ENCODE measurements at places on chromosomes 7 and 10.

DNA sequence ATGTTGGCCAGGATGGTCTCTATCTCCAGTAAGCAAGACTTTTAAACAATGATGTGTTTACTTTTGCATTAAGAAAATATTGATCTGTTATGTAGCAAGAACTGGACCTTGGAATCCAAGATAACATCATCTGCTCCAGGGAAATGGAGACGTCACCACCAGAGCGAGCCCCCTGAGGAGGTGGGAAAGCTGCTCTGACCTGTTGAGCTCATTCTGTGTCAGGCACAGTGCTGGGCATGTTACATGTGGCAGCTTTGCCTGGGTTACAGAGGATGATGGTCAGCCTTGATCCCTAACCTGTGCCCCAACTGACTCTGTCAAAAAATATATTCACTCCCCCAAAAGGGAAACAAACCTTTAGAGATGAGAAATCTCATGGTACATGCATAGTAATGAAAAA, 436.3 kb downstream of the SORCS1 start:
- DNase-seq, result no peak

DNA sequence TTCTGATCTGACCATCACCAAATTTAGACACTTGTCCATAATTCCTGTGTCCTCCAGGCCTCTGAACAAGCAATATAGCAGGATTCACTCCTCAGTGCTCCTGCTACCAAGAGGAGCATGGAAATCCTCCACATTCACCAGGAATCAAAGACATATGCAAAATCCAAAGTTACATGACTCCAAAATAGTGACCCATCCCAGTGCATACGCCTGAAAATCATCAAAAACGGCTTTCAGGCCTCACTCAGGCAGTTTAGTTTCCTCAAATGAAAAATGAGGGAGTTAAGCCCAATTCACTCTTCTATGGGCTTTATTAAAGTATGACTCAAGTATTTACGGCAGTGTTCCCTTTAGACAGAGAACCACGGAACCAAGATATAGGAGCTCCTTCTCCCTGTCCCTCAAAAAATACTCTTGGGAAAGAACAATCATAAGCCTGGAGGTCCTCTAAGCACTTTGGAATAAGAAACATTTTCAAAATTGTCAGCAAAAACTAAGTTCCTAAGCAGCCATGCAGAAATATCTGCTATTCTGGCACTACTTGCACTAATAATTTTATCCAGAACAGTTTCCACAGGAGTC, 240.7 kb downstream of the PARD3 start:
- DNase-seq, result no peak

GRCh38 chr10:82628373-82628772, 753.4 kb downstream of the NRG3 start:
- no peak for DNase-seq

DNA sequence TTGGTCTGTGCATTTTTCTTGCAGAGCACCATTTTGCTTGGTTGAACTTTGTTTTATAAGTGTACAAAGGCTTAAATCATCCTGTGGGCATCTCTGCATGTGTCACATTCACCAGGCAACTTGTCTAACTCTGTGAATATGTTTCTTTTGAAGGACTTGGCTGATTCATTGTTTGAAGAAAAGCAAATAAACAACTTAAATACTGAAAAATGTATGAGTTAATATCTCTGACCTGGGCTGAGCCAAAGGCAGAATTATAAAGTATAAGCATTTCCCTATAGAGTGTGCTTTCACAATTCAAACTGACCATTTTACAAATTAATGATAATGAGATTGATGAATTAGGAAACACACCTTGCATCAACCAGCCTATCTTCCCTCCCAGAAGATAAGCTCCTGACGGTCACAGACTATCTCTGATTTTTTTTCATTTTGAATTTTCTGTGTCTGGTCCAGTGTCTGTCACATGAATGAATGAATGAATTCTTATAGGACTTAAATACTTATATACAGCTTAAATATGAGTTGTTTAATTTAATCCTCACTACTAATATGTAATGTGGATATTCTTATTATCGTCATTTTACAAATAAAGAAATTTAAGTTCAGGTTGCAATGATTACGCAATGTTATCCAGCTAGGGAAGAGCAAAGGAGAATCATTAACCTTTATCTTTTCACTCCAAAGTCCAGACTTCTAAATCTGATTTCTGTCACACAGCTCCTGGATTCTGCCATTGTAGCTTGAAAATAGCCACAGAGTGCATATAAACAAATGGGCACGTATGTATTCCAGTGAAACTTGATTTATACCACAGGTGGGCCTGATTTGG, 182.0 kb upstream of the PHYHIPL start:
- no peak for DNase-seq

GRCh38 chr7:157938211-157938610, 601.4 kb downstream of the DNAJB6 start:
- DNase-seq, result no peak

GRCh38 chr7:81638198-81638597, 131.6 kb downstream of the HGF start:
- DNase-seq, result no peak

GRCh38 chr7:158080899-158081445, 506.7 kb downstream of the PTPRN2 start:
- no peak for DNase-seq

DNA sequence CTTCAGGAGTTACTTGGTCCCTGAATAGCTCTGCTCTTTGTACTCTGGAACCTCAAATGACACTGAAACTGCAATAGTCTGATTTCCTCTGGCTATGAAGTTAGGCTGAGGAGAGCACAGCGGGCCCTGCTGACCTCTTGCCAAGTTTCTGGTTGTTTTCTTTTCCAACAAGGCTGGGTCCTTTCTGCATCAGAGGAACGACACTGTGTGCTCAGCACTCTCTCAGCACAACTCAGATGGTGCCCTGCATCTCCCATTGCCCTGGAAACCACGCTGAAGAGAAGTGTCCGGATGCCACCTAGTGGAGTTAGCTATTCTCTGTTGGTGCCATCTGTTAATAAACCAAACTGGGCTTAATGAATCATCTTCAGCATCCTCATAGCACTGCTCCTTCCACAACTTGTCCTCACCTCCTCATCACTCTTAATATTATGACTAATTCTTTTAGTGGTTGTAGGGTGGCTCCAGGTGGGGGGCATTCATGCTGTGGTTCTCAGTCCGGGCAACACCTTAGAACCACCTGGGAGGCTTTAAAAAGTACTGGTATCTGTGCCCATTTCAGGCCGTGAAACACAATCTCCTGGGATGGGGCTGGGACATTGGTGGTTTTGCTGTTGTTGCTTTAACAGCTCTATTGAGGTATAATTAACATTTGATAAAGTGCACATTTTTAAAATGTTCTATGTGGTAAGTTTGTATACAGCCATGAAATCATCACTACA, 8.2 kb upstream of the EFCAB10 start:
- peak; percentile 61 for DNase-seq

DNA sequence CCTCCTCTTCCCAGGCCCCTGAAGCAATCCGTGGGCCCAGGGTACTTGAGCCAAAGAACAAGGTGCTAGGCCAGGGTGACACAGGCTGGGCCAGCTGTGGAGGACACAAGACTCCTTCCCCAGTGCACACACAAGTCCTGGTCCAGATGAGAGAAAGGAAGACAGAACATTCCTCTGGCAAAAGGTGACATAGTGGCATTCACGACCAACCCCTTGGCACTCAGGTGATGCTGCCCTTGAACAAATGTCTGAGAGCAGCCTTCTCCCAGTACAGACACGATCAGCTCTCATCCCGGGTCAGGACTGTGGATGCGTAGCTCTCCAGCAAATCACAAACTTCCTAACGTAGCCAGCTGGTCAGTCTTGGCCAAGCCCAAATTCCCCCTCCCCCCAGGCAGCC, 118.5 kb downstream of the OAT start:
- no peak for DNase-seq

DNA sequence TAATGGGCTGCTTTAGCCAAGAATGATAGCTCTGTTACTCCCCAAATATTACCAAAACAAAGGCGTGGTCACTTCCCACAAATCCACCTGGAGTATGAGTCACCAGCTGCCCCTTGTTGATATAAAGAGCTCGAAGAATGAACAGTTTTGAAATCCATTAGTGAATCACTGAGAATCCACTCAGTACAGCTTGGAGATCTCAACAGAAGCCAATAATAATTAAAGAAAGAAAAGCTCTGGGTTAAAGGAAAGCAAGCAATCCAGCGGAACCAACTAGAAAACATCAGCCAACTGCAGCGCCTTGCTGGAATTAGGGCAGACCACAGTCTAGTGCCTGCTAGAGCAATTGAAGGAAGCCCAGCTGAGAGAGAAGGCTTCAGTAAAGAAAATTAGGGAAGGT, 576.0 kb upstream of the C7orf33 start:
- no peak for DNase-seq

DNA sequence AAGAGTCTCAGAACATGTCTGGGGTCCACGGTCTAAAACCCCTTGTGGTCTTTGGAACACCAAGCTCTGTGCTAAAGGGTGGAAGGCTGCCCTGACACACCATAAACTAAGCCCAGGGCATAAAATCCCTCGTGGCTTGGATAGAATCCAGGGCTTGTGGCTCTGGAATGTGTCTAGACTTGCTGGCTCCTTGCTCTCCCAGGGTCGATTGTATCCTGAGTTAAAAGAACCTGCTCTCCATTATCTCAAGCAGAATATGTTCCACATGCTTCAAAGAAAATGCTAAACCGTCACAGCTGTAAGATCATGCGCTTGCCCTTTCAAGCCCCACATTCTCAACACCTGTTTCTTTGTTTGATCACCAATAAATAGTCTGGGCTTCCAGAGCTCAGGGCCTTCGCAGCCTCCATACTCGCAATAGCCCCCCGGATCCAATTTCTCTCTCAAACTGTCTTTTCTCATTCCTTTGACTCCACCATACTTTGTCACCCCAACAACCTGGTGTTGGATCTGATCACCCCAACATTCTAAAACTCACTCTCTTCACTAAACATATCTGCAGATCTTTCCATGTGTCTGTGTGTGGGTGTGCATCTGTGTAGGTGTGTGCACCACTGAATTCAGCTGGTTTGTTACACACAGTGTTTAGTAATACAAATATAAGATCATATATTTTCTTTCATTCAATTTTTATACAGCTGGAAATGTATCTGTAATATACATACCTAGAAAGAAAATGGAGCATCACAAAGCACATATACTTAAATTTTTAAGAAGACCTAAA, 238.5 kb downstream of the ZMYND11 start:
- DNase-seq, result no peak

- DNase-seq, result peak; percentile 19
These were observed at the start of gene MLXIPL for GRCh38 chr7:73623798-73624668. TSS of gene MLXIPL (minus strand) at chr7:73624522. CDS start at chr7:73624492, 30 bp downstream.

DNA sequence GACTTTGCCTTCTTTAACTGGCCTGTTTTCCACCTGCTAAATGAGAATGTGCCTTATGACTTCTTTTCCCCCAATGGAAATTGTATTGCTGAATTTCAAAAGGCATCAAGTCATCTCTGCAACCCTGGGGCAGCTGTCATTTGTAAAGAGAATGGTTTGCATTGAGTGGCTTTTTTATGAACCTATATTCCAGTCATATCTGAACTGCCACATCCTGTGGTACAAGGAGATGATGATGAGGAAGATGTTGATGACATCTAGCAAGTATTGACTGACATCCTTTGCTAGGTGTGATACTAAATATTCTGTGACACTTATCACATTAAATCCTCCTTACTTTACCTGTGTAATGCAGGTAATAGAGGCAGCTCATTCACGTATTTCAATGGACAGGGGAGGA, 88.3 kb upstream of the KIAA1217 start:
- DNase-seq, result no peak

DNA sequence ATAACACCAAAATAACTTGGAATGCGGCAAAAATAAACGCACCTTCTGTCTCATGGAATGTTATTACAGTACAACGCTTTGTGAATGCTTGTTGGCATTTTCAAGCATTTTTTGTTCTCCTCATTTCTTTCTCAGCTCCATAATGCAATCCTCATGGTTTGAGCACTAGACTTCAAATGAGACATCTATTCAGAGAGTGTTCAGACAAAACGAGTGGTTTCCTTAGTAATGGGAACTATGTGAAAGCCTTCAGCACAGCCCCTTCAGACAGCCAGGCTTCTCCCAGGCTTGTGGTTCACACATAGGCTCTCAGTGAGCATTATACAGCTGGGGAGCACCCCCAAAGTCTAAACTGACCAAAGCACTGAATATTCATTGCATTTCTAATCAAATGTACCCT, 8.6 kb upstream of the LRRN3 start:
- no peak for DNase-seq

- no peak for DNase-seq
These were observed 1.4 kb downstream of the WNT16 start for GRCh38 chr7:121330053-121330833.

GRCh38 chr7:152344253-152344652, 91.5 kb downstream of the KMT2C start:
- no peak for DNase-seq

DNA sequence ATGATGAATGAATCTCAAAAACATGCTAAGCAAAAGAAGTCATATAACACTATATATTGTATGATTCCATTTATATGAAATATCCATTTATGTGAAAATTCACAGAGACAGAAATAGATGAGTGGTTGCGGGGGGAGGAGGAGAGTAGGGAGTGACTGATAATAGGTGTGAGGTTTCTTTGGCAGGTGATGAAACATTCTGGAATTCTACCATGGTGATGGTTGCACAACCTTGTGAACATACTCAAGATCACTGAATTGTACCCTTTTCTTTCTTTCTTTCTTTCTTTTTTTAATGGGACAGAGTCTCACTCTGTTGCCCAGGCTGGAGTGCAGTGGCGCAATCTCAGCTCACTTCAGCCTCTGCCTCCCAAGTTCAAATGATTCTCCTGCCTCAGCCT, 10.7 kb downstream of the SVOPL start:
- DNase-seq, result no peak

DNA sequence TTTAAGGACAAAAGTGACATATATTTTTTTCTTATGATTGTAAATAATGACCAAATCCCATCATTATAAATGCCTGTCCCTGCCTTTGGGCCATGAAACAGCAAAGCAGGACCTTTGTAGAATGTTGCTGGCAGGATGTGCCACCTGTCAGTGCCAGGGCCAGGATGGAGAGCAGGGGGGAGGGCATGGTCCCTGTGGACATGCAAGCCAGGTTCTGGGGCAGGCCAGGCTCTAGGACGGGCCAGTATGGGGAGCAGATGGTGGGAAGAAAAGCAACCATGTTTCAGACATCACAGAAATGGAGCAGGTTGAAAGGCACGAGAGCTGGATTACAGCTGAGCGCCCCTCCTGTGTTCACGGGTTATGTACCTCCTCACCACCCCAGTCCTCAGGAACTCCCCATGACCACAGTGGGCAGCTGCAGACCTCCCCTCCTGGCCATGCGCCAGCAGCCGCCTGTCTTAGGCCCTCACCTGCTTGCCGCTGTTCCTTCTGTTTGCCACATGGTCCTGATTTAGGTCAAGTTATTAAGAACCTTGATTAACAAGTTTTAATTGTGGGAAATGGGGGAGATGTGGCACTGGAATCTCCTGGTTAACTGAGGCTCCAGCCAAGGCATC, 210.4 kb downstream of the PAXIP1 start:
- DNase-seq, result no peak

DNA sequence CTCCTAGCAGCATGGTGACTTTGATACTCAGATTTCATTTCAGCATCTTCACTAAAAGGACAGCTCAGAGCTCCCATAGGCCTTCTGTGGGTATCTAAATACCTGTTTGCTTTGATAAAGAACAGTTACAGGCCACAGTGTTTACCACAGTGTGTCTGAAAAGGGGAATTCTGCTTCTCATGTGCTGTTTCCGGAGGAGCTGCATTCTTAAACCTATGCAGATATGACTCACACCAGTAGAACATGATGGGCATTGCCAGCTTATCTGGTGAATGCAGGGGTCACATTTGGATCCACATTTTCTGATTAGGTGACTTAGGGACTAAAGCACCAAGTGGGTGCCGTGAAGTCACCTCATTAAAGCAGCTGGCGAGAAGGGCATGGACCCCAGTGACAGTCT, 52.6 kb downstream of the TRRAP start:
- peak; percentile 23 for DNase-seq

GRCh38 chr7:139658908-139659675, 118.7 kb downstream of the HIPK2 start:
- no peak for DNase-seq

Measured in CD4-positive, alpha-beta T cell (primary cell).